PC-3 (cell line): ENCODE measurements at places on chromosomes 2 and 18. TPM values are rescaled to one million over a fixed set of nuclear protein-coding genes. Genes with fewer than 3 reads are reported as not detected.
A peak's percentile ranks its signal among the peaks of the same experiment; 100 is the strongest.

DNA sequence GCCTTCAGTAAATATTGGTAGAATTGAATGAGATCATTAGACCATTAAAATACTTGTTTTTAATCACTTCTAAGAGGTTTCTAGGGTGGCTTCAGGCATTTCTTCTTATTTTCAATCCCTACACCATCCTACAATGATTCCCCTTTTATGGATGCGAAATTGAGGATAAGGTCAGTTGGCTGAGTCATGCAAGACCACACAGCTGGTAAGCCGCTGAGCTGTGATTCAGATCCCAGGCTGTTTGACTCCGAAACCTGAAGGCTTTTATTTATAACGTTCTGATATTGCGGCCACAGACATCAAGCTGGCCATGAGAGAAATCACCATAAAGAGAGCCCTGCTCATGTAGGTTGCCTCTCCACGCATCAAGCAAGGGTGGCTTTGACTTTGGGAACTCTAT, 133.4 kb downstream of the VAPA start:
- H3K27ac ChIP-seq, result no peak overlapping the region
- H3K36me3 ChIP-seq, result no peaks in the 10 kb centered on the region
- H3K4me1 ChIP-seq, result no peaks in the 10 kb centered on the region

FIGN gene
- 1.3 and 1.5 TPM in 2 replicates for total RNA-seq

GRCh38 chr2:156430980-156431358, 5.2 kb upstream of the GPD2 start:
- no peaks in the 10 kb centered on the region for H3K27me3 ChIP-seq
- H3K4me1 ChIP-seq, result peaks cover 33% of the 10 kb centered on the region
- DNase-seq, result peak; percentile 90
- peak overlapping the region; percentile 71 for H3K27ac ChIP-seq
- H3K36me3 ChIP-seq, result no peaks in the 10 kb centered on the region

FBXO15 gene
- total RNA-seq, result 0.87 and 2.8 TPM in 2 replicates

DNA sequence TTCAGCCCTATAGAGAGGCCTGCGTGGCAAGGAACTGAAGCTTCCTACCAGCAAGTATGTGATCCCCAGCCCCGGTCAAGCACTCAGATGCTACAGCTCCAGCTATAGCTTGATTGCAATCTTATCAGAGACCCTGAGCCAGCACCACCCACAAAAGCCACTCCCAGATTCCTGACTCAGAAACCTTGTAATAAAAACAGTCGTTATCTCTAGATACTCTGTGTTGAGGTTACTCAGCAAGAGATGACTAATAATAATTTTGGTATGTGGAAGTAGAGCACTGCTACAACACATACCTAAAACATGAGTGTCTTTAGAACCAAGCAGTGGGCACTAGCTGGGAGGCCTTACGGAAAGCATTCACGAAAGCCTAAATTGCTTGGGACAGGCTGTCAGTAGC, 216.9 kb downstream of the UXS1 start:
- H3K4me3 ChIP-seq, result no peak overlapping the region
- no peaks in the 10 kb centered on the region for H3K36me3 ChIP-seq
- no peaks in the 10 kb centered on the region for H3K27me3 ChIP-seq

- H3K27me3 ChIP-seq, result no peaks in the 10 kb centered on the region
These were observed 34.3 kb downstream of the PXDN start for GRCh38 chr2:1709946-1710560.

MYO5B gene
- total RNA-seq, result 10.4 and 10.7 TPM in 2 replicates

- H3K27ac ChIP-seq, result no peak overlapping the region
- H3K4me1 ChIP-seq, result no peaks in the 10 kb centered on the region
- no peak for DNase-seq
- no peak overlapping the region for H3K4me3 ChIP-seq
These were observed 1231.6 kb upstream of the DDX18 start for GRCh38 chr2:116582850-116583249.

GRCh38 chr2:189124175-189124574, 55.4 kb downstream of the COL5A2 start:
- H3K4me3 ChIP-seq, result peak overlapping the region; percentile 22
- H3K27ac ChIP-seq, result peak overlapping the region; percentile 91
- H3K36me3 ChIP-seq, result no peaks in the 10 kb centered on the region; the same call in 1 of the 2 replicates
- no peaks in the 10 kb centered on the region for H3K27me3 ChIP-seq
- peaks cover 49% of the 10 kb centered on the region for H3K4me1 ChIP-seq

DNA sequence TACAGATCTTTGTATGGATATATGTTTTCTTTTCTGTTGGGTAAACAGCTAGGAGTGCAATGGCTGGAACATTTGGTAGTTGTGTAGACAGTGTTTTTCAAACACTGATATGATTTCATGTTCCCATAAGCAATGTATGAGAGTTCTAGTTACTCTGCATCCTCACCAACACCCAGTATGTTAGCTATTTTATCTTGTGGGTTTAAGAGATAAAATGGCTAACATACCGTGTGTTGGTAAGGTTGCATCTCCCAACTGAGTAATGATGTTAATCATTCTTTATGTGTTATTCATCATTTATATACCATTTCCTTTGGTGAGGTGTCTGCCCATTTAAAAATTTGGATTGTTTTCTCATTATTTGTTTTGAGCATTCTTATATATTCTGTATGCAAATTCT, 65.7 kb downstream of the LYPD6B start:
- 0 out of 2 replicates have a peak, but pooled peaks cover 11% of the 10 kb centered on the region for H3K27me3 ChIP-seq
- H3K36me3 ChIP-seq, result no peaks in the 10 kb centered on the region
- no peak for DNase-seq
- H3K4me3 ChIP-seq, result no peak overlapping the region

DNA sequence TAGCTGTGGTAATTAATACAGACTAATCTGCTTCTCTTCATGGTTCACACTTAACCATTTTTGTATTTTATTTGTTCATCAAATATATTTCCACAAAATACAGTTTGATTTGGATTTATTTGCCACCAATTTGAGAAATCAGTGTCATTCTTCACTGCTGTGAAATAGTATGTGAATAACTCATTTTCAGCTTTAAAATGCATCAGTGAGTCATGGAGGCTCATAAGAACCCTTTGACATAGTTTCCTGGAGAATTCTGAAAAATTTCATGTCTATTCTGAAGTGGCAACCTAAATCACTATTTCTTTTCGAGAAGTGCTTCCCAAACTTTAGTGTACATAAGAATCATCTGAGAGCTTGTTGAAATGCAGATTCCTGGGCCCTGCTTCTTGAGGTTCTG, 1026.7 kb upstream of the ACVR2A start:
- H3K27me3 ChIP-seq, result no peaks in the 10 kb centered on the region
- peaks cover 68% of the 10 kb centered on the region for H3K4me1 ChIP-seq
- H3K27ac ChIP-seq, result peak overlapping the region; percentile 33
- H3K36me3 ChIP-seq, result no peaks in the 10 kb centered on the region
- H3K4me3 ChIP-seq, result no peak overlapping the region

SNTG2 gene
- not detected in 2 replicates for total RNA-seq

CERKL gene
- 0.92 and 0.98 TPM in 2 replicates for total RNA-seq

SPDYA gene
- total RNA-seq, result 0.69 and 1.3 TPM in 2 replicates

ERFE gene
- total RNA-seq, result 7.4 and 8.5 TPM in 2 replicates

PAIP2B gene
- 3.8 and 4.0 TPM in 2 replicates for total RNA-seq

DNA sequence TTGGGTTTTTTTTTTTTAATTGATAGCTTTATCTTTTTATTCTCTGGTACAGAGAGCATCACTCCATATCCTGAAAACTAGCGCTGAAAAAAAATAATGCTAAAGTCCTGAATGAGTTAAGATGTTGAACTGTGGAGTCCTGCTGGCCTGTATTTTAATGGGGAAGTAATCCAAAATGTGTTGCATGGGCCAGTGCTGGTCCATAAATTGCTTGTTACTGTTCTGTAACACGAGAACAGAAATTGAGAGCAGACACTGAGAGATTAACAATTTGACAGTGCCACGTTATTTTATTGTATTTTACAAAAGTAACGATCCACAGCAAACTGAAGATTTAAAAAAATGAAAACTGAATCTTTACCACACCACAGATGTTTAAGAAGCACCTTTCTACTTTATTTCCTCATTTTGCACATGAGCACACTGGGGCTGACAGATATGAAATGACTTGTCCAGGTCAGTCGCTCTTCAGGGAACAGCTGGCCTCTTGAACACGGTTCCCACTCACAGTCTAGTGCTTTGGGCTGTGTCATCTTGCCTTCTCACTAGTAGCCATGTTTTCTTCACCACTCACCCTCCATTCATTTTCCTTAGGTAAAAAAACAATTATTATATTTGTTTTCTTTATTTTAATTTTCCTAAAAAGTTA, 35.3 kb downstream of the ZCCHC2 start:
- no peaks in the 10 kb centered on the region for H3K27me3 ChIP-seq
- DNase-seq, result no peak
- H3K27ac ChIP-seq, result no peak overlapping the region
- peaks cover 40% of the 10 kb centered on the region for H3K36me3 ChIP-seq

ST6GAL2 gene
- total RNA-seq, result 11.4 and 12.6 TPM in 2 replicates

GRCh38 chr18:26468931-26469340, 79.4 kb downstream of the KCTD1 start:
- H3K4me1 ChIP-seq, result no peaks in the 10 kb centered on the region
- H3K36me3 ChIP-seq, result no peaks in the 10 kb centered on the region
- no peak overlapping the region for H3K27ac ChIP-seq
- peak; percentile 42 for DNase-seq
- no peak overlapping the region for H3K4me3 ChIP-seq
- no peaks in the 10 kb centered on the region for H3K27me3 ChIP-seq

CNTNAP5 gene
- total RNA-seq, result not detected in 2 replicates
